ENCODE measurements at places on chromosomes 16 and 17. TPM values are rescaled to one million over a fixed set of nuclear protein-coding genes. Genes with fewer than 3 reads are reported as not detected.
A peak's percentile ranks its signal among the peaks of the same experiment; 100 is the strongest.

DNA sequence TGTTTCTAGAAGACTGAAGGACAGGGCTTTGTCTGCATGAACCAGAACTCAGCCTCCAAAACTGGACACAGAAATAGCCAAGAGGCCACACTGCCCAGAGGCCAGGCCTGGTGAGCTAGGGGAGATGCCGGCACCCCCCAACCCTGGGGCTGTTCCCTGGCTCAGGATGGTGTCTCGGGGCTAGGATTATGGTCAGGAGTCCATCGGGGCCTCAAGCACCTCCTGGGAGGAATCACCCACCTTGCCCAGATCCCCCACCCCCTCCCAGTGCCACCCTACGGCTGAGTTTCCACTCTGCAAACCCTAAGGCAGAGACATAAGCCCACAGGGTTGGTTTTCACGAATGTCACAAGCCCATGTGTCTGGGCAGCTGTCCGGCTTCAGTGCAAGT is 37.2 kb downstream of the SLC7A5 start:
- DNase-seq, result no peak

- peak; percentile 46 for DNase-seq
These were observed 10.2 kb upstream of the HOXB9 start for GRCh38 chr17:48636177-48637018.

MAPT gene
- polyA plus RNA-seq, result 12.4 TPM

DNA sequence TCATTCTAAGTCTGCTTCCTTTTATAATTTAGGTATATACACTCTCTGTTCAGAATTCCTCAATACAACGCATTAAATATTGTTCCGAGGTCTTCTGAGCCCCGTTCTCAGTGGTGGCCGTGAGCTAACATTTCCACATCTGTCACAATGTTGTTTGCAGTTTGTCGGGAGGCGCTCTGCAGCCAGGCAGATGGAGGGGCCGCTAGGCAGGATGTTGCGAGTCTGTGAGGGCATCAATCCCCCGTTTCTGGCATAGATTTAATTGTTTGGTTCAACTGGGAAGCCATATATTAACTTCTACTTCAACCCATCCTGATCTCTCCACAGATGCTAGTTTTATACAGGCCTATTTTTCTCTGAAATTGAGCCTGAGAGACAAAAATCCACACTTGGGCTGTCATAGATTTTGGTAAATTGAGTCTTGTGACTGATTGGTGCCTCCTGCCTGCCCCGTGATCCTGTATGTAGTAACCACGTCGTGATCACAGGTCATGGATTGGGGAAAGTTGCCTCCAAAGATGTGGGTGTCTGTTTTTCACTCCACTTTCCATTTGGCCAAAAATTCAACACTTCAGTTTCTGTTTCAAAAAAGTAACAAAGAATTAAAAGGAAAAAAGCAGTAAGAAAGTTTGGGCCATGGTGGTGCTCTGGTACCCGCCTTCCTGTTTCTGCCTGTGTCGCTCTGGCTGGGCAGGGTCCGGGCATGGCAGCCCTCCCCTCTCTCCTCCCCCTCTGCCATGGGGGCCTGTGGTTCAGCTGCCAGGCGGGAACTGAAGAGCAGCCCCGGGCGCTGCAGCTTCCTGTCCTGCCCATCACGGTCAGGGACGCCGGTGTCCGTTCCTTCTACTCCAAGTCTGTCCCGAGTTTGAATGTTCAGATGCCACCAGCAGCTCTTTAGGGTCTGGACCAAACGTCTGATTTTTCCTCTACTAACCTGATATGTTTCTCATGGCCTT is 41.5 kb downstream of the RPTOR start:
- no peak for DNase-seq

GRCh38 chr17:76253841-76254240 is 11.3 kb upstream of the UBALD2 start:
- no peak for DNase-seq

DNA sequence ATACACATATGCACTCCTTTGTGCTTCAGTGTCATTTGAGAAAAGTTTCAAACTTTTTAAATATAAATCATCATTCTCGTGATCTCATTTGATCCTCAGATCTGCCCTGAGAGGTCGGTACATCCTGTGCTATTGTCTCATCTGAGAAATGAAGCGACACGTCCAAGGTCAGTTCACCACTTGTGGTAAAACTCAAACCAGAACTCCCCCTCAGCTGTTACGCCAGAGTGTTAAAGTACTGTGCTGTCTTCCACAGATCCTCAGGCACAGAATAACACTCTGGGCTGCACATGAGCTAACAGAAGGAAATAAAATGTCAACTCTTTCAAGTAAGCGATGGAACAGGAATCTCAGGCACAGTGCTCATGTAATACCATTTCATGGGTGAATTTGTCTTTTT is 31.4 kb downstream of the ANKFN1 start:
- no peak for DNase-seq

DNA sequence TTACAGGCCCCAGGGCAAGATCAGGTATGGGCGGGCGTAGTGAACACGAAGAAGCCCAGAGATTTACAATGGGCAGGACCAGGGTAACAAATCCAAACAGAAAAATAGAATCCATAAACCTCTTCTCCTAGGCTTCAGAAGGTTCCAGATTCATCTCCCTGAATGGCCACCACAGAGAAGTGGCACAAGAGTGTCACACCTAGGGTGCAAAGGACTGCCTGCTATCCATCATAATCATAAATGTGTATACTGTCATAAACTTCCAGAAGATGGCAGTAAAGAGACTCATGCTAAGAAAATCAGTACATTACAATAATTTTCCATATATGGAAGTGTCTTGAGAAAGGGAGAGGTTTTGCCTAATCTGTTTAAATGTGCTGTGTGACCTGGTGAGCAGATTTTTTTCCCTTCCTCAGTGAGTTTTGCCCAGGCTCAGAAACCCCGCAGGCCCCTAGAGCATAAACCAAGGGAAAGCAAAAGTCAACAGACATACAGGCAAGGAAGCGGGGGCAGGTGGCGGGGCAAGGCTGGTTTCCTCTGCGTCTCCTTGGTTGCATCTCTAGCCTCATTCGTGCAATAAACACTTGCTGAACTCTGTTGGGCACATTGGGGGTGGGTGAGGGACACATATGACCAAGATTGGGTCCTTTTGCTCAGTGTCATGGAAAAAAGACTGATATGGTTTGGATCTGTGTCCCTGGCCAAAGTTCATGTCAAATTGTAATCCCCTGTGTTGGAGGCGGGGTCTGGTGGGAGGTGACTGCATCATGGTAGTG is 92.0 kb upstream of the CDH5 start:
- no peak for DNase-seq

DNA sequence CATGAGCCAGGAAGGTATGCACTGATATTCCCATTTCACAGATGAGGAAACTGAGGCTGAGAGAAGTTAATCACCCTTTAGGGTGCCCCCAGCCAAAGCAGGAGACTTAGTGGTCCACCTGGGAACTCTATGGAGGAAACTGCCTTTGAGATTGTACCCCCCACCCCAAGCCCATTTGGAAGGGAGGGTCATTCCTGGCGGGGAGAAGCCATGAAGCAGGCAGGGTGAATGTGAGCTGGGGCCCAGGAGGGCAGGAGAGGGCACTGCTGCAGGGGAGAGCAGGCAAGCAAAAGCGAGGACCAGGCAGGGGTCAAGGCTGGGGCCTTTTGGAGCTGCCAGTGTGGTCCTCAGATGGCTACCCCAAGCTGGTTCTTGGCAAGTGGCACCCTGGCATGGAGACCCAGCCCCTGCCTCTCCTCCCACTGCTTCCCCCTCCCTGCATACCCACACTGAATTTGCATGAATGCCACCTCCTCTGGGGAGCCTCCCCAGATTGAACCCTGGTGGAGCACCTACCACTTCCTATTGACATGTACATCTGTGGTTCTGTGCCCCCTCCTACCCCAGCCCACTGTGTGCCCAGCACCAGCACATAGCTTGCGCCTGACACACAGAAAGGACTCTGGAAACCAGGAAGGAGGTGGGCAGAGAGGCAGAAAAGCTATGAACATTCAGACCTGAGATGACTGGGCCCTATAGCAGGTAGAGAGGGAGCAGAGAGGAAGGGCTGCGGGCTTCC is 965 bp upstream of the TMC6 start:
- no peak for DNase-seq

DNA sequence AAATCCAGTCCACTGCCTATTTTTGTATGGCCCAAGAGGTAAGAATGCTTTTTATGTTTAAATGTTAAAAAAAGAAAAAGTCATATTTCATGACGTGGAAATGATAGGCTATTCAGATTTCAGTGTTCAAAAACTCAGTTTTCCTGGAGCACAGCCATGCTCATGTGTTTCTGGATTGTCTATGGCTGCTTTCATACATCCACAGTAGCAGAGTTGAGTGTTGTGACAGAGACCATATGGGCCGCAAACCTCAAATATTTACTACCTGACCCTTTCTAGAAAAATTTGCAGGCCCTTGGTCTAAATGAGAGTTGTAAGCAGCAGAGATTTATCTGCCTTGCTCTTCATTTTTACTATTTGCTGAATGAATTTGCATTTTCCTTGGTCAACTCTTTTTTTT is 264.1 kb downstream of the CBLN1 start:
- DNase-seq, result no peak

- DNase-seq, result no peak
These were observed 6.7 kb upstream of the WFIKKN2 start for GRCh38 chr17:50828508-50829170.

- no peak for DNase-seq
These were observed 63.4 kb downstream of the LMF1 start for GRCh38 chr16:907361-907760.

CYGB gene
- 14.7 TPM for polyA plus RNA-seq

DNA sequence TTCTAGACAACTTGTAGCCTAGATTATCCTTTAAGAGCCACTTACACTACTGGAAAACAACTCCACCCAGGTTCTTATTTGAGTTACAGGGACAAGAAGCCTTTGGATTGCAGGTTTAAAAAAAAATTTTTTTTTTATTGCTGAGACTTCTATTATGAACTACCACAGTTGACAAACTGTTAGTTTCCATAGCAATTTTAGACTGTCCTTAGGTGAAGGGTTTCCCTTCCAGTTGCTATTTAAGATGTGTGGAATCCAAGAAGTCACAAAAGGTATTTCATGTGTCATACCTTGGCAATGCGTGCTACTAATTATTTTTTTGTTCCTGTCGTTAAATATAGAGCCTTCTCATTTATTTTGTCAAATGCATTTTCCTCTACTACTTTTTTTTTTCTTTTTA is 253.2 kb downstream of the PRKCA start:
- DNase-seq, result no peak

DNA sequence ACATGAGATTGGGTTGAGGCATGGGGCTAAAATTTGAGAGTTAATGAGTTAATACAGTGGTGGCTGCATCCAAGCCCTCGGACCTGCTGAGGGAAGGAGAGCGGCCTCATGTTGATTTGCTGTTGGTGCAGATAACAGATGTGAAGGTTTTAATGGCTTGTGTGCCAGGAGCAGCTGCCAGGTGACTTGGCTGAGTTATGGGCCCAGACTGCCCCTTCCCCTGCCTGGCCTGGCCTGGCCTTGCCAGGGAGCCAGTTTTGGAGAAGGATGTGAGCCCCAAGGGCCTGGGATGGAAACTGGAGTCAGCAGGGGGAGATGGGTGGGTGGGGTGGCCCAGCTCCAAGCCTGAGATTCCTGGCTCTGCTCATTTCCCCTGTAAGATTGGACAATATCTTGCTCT is 230.1 kb downstream of the CBLN1 start:
- peak; percentile 16 for DNase-seq

TPPP3 gene
- 305 TPM for polyA plus RNA-seq

- no peak for DNase-seq
These were observed 333.0 kb downstream of the SEC14L1 start for GRCh38 chr17:77473615-77474226.

DNA sequence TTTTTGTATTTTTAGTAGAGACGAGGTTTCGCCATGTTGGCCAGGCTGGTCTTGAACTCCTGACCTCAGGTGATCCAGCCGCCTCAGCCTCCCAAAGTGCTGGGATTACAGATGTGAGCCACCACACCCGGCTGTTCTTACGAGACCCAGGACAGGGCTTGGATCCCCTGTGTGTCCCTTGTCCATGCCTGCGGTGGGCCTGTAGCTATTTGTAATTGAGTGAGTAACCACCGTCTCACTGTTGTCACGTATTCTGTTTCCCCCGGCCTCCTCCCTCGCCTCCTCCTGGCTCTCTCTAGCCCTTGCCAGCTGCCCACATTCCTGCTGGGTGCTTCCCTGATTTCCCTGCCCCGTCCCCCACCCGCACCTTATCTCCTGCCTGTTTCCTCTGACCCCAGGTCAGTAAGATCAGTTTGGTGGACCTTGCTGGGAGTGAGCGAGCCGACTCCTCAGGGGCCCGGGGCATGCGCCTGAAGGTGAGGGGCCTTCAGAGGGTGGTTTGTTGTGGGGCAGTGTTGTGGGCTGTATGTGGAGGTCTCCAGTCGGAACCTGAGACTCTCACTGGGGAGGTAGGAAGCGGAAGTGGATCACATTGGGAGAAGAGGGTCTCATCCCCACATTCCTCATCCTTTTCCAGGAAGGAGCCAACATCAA is 5.6 kb downstream of the KIF1C start:
- DNase-seq, result no peak

- peak; percentile 88 for DNase-seq
These were observed 1.0 kb upstream of the RHOT1 start for GRCh38 chr17:32141258-32141657.

ASIC2 gene
- polyA plus RNA-seq, result 0.25 TPM

GRCh38 chr16:49851468-49851787 is 4.5 kb downstream of the ZNF423 start:
- no peak for DNase-seq

DNA sequence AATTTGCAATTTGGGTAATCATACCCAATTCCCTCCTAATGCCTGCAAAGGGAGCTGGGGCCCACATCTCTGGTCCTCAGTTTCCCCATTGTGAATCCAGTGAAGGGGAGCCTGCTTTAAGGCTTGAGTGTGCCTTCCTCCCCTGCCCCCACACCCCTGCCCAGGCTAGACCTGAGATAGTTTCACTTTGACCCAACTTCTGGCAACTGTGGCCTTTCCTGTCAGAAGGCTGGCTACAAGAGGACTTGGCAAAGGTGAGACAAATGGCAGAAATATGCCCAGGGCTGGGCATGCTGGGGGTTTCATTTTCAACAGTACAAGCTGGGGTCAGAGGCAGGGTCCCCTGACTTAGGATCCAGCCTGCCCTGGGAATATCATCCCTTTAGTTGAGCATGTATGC is 10.0 kb downstream of the SOCS1 start:
- no peak for DNase-seq

GRCh38 chr17:2369551-2370210 is 31.2 kb downstream of the MNT start:
- no peak for DNase-seq

DNA sequence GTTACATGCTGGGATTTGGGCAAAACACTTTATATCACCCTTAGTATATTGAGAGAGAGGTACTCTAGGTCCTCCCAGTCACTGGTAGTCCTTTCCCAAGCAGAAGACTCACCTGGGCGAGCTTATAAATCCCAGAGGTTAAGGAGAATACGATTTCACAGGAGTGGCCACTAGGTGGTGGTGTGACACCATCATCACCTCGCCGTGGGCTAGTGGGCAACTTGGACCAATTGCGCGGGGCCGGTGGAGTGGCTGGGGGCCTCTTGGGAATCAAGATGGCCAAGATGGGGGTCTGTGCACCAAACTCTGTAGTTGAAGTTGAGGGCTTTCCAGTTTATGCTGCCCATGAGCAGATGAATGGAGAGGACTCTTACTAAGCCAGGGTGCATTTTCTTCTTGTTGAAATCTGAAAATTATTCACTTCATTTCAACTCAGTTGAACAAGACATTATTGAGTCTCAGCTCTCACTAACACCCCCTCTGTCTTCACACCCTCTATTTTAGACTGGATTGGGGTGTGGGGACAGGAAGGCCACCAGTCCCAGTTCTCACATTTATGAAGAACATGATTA is 38.2 kb upstream of the PIRT start:
- peak; percentile 16 for DNase-seq

GRCh38 chr16:22300427-22301071 is 3.3 kb downstream of the POLR3E start:
- peak; percentile 42 for DNase-seq

Measured in muscle of back (tissue), 13 donors.